Neural progenitor cell (in vitro differentiated cells): ENCODE measurements at places on chromosomes 1 and 21. TPM values are rescaled to one million over a fixed set of nuclear protein-coding genes. Genes with fewer than 3 reads are reported as not detected.

DNA sequence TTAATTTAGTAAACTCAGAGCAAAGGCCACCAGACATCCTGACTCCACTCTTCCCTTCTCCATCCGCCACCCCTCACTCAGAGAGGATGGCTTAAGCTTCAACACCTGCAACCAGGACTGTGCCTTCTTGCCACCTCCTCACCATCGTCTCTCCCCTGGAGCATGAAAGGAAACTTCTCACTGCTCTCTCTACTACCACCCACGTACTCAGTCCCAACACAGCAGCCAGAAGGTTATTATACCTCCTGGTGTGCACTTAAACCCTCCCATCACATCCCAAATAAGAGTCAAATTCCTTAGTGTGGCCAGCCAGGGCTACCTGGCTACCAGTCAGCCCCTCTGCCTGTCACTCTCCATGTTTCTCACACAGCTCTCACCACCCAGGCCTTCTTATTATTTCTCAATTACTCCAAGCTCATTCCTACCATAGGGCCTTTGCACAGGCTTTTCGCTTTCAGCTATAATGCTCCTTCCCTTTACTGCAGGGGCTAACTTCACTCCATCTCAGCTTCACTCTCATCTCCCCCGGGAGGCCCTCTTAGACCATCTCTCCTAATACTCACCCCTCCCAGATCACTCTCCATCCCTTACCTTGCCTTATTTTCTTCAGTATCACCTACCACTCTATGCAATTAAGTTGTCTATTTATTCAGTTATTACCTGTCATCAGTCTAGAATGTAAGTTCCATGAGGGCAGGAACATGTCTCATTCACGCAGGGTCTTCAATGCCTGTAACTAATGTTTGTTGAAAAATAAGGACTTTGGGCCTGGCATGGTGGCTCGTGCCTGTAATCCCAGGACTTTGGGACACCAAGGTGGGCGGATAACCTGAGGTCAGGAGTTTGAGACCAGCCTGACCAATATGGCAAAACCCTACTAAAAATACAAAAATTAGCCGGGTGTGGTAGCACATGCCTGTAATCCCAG is 137.5 kb downstream of the TOMM20 start:
- DNase-seq, result no peak

DNA sequence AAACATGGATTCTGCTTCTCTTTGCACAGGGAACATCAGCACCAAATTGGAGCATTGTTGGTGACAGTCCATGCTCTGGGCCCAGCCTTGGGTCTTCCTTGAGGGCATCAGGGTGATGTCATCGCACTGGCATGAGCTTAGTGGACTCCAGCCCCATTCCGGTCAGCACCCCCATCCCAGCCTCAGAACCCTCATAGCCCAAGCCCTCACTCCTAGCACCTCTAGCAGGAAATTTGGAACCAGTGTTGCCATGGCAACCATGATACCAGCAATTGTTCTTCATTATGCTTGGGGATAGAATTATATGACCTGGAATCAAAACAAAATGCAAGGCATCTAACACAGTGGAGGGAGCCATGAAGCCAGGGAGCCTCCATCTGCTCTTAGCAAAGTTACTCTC is 83.1 kb downstream of the VWA5B1 start:
- DNase-seq, result peak; percentile 29

Gene OR2AK2
- not detected in 2 replicates for total RNA-seq

Gene KLF17
- total RNA-seq, result not detected in 2 replicates

DNA sequence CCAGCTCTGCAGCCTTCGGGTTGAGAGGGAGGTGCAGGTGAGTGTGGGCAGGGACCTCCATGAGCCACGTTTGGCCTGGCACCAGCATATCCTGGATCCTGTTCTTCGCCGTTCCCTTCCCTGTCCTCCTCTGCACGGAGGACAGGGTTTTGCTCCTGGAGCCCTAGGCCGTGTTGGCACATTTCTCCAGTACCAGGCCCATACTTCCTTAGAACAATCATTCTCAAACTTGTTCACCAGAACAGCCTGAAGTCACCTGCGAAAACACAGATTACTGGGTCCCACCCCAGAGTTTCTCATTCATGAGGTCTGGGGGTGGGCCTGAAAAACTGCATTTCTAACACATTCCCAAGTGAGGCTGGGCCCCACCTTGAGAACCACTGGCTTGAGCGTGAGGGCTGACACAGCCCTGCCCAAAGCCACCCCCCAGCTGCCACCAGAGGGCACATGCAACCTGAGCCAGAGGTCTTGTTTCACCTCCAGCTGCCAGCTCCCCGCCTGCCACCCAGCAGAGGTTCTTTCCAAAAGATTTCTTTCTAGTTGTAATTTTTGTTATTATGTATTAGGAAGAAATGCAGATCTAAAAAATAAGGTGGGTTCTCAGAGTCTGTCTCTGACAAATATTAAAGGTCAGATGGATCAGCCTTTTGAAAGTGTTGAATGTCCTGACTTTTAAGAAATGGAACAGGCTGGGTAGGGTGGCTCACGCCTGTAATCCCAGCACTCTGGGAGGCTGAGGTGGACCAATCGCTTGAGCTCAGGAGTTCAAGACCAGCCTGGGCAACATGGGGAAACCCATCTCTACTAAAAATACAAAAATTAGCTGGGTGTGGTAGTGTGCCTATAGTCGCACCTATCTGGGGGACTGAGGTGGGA is 39.6 kb upstream of the LDLRAP1 start:
- DNase-seq, result peak; percentile 71

DNA sequence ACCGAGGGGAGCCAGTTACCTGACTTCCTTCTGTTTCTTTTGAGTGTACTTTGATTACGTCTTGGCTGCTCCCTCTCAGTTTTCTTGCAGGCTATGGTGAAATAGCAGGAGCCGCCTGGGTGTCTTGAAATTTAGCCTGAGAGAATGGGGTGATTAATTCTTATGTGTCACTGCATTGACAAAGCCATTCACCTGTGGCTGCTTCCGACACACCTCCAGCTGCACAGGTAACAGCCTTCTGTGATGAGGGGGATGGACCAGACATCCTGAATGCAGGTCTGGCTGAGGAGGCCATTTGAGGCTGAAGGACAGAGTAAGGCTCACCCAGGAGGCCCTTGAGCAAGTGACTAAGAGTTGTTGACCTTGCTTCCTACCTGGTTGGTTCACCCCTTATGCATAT is 16.5 kb downstream of the CACNA1E start:
- no peak for DNase-seq

- no peak for DNase-seq
Measured at GRCh38 chr1:233078396-233078795, 128.0 kb downstream of the NTPCR start.

DNA sequence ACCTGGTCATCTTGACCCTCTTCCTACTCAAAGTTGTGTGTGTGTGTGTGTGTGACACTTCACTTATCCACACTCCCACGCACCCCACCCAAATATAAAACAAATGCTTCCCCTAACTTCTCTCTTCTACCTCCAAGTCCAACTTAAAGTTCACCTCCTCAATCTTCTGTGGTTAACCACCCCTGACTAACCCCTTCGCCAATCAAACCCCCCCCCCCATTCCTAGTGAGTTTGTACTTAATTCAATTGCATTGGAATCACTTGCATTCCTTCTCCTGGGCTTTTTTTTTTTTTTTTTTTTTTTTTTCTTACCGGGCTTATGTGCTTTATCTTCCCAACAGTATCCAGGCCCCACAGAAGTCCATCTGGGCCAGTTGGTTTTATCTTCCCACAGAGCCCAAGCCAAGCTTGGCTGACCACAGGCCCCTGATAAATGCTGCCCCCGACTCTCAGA is 78.4 kb downstream of the CD58 start:
- DNase-seq, result no peak

DNA sequence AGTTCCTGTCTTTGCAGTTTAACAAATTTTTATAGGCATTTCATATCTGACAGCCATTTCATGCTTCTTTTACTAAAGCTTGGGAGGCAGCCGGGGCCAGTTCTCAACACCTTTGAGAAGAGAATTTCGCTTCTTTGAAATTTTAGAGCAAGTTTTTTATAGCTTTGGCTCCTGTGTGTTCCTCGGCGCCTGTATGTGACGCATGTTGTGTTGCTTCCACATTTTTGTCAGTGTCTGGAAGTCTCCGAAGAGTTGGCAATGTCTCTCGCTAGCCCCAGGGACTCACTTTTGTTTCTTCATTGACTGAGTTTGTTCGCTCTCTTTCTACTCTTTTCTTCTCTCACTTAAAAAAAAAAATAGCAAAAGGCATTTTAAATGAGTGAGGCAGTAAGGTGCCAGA is 386.9 kb upstream of the PLXNA2 start:
- DNase-seq, result no peak

DNA sequence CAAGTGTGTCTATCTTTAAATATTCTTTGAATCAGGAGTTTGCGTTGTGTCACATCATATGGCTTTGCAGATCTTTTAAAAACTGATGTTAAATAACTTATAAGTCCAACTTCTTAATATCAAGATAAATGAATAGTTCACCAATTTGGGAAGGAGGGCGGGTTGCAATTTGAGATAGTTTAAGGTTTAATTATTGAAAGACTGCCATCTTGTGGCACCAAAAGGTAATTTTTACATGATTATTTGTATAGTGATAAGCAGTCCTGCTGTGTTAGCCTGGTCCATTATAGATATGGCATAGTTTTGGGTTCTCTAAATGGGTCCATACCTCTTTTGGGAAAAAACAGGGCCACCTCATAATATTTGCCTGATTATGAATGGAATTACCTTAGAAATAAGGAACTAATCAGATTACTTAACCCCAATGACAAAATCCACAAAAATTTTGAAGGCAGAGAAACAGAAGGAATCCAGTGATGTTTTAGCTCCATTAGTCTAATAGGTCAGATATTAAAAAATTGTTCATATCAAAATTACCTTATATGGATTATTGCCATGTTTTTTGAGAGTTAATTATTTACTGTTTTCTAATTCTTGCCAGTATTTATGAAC is 64.3 kb downstream of the PRKAA2 start:
- DNase-seq, result peak; percentile 65
